Stimulated activated CD8-positive, alpha-beta memory T cell treated with anti-CD3 and anti-CD28 coated beads, Interleukin-12 subunit alpha, Interleukin-12 subunit beta, amount 100 ng/mL, for 1 hour (primary cell): ENCODE measurements at places on chromosomes 7 and 10.

DNA sequence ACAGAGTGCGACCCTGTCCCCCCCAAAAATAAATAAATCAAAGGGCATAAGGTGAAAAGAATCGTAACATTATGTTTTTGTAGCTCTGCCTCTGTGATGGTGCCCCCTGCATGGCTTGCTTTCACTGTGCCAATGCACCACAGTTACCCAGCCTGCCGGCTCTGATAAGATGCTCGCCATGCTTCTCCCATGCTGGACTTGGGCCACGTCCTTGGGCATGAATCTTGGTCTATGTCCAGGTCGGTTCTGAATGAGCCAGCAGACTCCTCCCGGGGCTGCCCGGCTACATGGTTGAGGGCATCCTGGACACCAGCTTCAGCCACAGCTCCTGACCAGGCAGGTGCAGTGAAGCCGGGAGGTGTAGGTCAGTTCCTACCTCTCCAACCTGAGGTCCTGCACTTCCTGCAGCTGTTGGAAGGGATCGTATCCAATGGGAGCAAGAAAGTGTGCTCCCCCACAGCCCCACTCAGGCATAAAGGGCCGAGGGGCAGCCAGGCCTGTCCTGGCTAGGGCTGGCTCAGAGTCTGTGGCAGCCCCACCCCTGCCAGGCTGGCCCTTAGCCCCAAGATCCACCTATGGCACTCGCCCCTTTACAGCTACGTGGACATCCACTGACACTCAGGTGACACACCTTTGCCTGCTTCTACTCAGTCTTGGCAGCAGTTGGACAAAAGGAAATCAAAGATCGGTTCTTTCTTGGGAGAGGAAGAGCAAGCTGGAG, 34.1 kb downstream of the CHST3 start:
- no peak for DNase-seq

DNA sequence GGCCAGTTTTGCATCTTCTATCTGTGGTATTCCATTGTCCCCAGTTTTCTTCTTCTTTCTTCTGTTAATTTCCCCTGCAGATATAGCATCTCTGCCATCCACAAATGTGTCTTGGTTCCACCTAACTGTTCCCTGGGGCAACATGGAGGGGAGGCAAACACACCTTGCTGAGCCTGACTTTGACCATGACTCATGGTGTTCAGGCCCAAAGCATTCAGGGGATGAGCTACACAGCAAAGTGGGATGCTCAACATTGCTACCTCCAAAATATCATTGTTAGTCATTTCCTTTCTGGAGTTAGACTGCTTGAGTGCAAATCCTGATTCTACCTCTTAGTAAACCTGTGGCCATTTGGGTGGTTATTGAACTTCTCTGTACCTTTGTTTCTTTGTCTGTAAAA, 542.7 kb downstream of the LRMDA start:
- DNase-seq: no peak

DNA sequence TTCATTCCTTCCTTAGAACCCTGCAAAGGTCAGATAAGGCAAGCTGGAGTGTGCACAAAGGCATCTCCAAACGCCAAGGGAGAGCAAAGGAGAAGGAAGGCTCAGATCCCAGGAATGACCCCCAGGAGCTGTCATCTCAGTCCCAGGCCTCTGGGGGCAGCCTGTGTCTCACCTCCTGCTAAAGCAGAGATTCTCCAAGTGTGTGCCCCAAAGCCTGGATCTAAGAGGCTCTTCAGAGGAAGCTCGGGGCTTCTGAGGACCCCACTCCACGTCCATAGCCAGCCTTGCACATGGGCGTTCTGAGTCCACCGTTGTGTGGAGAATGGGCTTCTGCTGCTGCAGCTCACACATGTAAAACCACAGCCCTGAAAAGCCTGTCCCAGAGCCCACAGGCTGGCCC, 5.1 kb upstream of the GRID1 start:
- no peak for DNase-seq

GRCh38 chr7:70027867-70028266, 429.6 kb downstream of the AUTS2 start:
- DNase-seq: no peak
